ENCODE measurements at places on chromosomes 5 and 9.

DNA sequence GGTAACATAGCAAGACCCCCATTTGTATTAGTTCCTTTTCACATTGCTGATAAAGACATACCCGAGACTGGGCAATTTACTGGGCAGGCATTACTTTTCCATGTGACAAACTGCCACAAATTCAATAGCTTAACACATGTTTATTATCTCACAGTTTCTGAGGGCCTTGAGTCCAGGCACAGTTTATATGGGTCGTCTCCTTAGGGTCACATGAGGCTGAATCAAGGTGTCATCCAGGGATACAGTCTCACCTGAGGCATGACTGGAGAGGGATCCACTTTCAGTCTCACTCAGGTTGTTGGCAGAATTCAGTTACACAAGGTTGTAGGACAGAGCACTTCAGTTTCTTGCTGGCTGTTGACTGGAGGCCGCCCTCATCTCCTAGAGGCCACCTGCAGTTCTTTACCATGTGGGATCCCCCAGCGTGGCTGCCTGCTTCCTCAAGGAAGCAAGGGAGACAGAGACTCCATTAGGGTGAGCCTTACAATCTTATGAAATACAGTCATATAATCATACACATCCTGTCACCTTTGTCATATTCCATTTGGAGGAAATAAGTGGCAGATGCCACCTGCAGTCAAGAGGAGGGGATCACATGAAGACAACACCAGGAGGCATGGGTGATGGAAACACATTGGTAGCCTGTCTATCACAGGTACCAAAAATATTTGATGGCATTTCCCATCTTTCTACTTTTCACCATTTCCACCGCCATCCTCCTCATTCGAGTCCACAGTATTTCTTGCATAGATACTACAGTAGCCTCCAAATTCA lies 15.1 kb upstream of the ERAP1 start:
- DNase-seq, result no peak

GRCh38 chr5:139514486-139514856 lies 31.9 kb upstream of the STING1 start:
- DNase-seq, result no peak

- no peak for DNase-seq
Observed at GRCh38 chr5:54844266-54844665, 141.1 kb downstream of the ESM1 start.

- DNase-seq, result no peak
Observed at GRCh38 chr5:143065996-143066522, 295.9 kb downstream of the ARHGAP26 start.

DNA sequence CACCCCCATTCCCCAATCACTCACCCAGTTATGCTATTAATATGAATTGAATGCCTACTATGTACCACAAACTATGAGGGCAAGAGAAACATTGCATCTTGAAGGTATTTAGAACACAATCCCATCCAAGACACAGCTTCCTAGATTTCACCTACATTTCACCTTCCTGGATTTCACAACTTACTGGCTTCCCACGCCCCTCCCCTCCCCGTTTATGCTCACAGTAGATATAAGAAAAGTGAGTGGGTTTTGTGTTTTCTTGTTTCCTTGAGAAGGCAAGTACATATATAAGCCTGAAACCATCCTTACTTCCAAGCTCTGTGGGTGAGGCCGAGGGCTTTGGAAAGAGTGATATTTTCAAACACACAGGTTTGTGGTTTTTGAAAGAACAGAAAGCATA lies 465.0 kb downstream of the BNC2 start:
- DNase-seq, result no peak
